ENCODE measurements at places on chromosomes 3 and 15. TPM values are rescaled to one million over a fixed set of nuclear protein-coding genes. Genes with fewer than 3 reads are reported as not detected.

The MTMR10 gene
- total RNA-seq = 21.6 TPM

The MBD4 gene
- total RNA-seq = 22.1 TPM

The THAP10 gene
- 4.6 TPM for total RNA-seq

The ANKRD63 gene
- not detected for total RNA-seq

The B4GALT4 gene
- 36.0 TPM for total RNA-seq

The RHCG gene
- total RNA-seq = not detected

The KBTBD13 gene
- not detected for total RNA-seq

The AP3B2 gene
- total RNA-seq = 0.22 TPM

The SPINT1 gene
- 0.66 TPM for total RNA-seq

The VGLL3 gene
- 11.2 TPM for total RNA-seq

Data from uterine smooth muscle cell (primary cell).